ENCODE measurements at places on chromosomes 11 and 22.

- DNase-seq: peak; percentile 92
Measured at GRCh38 chr22:25701056-25701780, 40.8 kb upstream of the MYO18B start.

GRCh38 chr22:35678836-35679235 is 30.6 kb downstream of the APOL6 start:
- no peak for DNase-seq

GRCh38 chr11:115590254-115590653 is 86.0 kb upstream of the CADM1 start:
- DNase-seq: no peak

DNA sequence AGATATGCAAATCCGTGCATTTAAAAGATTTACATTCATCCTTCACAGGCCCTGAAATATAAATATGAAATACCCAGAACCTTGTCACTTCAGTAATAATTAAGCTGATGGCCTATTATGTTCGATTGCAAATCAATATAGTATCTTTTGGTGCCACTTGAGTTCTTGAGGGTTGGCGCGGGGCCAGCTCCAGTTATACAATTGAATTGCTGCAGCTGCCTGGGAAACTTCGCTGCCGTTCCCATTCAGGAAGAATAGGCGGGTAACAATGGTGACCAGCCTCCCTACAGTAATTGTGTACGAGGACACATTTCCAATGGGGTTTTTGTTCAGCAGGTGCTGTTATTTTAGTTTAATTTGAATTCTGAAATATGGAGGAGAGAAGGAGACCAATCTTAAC is 451.2 kb downstream of the INSC start:
- peak; percentile 38 for DNase-seq

GRCh38 chr11:128022007-128022368 is 565.4 kb downstream of the ETS1 start:
- no peak for DNase-seq

GRCh38 chr11:117587416-117587815 is 209.6 kb downstream of the DSCAML1 start:
- no peak for DNase-seq

GRCh38 chr11:115739146-115739545 is 234.9 kb upstream of the CADM1 start:
- no peak for DNase-seq

DNA sequence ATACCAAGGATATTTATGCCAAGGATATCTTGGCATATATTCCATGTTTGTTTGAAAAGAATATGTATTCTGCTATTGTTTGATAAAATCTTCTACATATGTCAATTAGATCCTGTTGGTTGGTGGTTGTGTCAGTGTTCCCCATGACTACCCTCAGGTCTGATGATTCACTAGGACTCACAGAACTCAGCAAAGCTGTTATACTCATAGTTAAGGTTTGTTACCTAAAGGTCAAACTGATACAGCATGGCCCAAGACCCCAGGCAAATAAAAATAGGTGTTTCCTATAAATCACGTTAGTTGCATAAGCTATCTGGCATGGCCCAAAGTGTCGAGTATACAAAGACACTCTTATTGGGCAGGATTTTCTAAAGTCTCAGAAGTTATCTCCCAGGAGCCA is 30.2 kb upstream of the B3GNT6 start:
- no peak for DNase-seq

- DNase-seq: no peak
Measured at GRCh38 chr11:95345651-95346050, 114.6 kb upstream of the SESN3 start.

DNA sequence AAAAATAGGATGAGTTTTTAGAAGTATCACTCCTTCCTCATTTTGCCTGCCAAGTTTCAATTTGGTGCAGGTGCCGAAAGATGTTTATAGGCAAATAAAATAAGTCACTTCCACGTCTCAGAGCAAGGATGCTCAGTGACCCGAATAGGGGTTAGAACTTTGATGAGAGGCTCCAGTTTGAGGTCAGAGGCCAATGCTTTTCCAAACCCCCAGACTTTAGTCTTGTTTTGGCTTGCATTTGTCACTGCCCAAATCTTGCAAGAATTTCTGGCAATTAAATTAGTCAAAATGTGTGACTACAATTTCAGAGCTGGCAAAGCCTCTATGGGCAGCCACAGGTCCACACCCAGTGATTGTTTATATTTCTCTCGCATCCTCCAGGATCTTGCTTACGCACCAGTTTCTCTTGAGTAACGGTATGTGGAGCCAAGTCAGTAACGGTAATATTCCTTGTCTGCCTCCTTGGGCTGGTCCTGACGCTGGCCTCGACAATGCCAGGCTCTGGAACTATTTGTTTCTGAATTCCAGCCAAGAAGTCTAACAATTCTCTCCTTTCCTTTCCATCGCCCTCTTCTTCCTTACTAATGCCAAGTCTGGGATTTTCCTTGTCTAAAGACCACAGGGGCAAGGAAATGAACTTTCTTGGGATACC is 9.9 kb upstream of the NUP160 start:
- DNase-seq: no peak

DNA sequence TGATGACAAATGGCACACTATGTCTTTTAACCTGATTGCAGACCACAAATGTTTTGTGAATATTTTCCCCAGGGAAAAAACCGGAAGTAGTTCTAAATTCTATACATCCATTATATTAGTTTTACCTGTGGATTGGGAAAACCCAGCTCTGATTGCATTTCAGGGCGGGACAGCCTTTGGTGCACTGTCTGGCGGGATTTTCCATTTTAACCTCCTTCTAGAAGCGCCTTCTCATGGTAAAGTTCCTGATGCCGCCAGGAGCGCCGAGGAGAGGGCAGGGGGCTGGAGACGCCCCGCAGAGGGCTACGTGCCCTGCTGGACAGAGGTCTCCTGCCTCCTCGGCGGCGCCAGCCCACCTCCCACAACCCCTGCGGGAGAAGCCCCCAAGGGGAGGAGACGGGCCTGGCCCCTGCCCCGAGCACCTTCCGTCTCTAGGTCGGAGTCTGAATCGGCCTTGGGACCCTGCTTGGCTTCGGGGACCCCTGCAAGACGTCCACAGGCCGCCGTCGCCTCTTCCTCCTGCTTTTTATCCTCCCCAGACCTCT is 1.2 kb upstream of the P2RX6 start:
- no peak for DNase-seq

- DNase-seq: no peak
Measured at GRCh38 chr11:87275176-87275575, 237.4 kb downstream of the TMEM135 start.

GRCh38 chr11:71364176-71364671 is 84.0 kb downstream of the DHCR7 start:
- peak; percentile 65 for DNase-seq

DNA sequence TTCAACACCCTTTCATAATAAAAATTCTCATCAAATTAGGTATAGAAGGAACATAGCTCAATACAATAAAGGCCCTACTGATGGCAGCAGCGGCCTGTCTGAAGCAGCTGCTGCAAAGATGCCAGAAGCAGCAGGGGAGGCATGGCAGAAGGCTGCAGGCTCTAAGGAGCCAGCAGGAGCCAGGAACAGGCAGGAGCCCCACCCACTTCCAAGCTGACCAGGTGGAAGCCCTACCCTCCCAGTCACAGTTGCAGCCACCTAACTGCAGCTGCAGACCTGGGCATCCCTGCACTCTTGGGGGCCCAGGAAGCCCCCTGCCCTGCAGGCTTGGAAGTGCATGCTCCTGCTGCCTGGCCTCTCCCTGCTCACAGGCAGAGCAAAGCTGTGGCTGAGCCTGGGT is 18.2 kb upstream of the OR6A2 start:
- no peak for DNase-seq

- no peak for DNase-seq
Measured at GRCh38 chr11:110513259-110513801, 83.6 kb downstream of the FDX1 start.

DNA sequence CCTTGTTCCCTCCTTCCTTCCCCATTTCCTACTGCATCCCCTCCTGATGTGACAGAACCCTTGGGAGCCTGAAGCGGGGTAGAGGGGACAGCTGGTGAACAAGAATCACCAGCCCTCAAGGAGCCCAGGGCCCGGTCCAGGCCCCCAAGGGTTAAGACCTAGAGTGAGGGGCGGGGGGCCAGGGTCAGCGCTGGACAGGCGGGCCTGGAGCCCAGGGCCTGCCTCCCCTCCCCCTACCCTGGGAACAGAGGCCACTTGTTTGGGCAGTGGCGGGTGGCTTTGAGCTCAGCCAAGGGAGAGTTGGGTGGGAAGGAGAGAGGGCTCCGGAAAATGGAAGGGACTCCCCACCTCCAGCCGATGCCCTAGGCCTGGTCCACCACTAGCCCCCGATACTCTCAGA is 2.1 kb downstream of the ARAP1 start:
- no peak for DNase-seq

- peak; percentile 18 for DNase-seq
Measured at GRCh38 chr11:63532799-63533475, 3.7 kb upstream of the PLAAT4 start.

GRCh38 chr11:125514336-125515101 is 18.5 kb upstream of the FEZ1 start:
- no peak for DNase-seq

DNA sequence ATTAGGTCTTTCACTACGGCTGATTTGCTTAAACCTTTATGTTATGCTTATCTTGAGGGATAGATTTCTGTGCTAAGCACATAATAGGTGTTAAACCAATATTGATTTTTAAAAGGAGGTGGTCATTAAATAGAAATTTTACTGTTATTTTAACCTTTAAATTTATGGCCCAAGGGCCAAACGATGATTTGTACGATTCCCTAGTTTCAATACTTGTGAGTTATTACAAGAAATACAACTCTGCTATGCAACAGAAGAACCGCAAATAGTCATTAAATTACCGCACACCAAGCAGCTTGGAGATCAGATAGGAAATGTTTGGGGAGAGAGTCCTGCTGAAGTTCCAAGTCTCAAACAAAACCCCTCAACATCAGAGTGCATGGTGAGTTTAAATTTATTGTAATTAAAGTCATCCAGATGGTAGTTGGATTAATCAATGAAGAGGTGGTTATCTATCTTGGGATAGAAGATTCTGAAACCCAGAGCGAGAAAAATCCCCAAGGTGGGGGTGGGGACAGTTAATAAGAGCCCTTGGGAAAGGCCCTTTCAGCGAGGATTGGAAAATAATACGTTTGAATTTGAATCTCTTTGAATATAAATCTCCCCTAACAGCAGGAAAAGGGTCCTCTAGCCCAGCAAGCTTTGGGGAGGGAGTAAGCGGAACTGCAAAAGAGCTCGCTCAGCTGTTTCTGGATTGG is 805 bp upstream of the QSER1 start:
- peak; percentile 76 for DNase-seq

GRCh38 chr11:11171285-11171684 is 181.8 kb downstream of the CSNK2A3 start:
- no peak for DNase-seq

DNA sequence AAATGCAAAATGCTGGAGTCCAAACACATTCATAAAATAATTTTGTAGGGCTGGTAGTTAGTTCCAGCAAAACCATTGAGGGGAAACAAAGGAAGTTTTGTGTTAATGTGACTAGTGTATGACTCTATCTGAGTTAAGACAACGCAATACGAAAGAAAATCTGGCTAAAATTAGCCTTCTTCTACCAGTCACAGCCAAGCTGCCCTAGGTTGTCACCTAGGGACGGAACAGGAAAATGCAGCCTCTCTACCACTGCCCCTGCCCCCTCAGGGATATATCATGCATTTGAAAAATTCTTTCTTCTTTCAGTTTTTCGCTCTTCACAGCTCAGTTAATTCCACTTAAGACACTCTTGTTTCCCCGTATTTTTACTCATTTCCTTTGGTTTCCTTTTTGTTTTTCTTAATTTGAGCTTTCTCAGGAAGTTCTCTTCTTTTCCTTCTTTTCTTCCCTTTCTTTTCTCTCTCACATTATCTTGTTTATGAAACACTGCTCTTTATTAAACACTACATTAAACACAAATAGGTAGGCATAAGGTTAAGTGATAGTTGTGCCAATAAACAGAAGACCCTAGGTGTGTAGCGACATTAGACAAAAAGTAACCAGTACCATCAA is 30.6 kb downstream of the KIRREL3 start:
- DNase-seq: peak; percentile 7

- DNase-seq: no peak
Measured at GRCh38 chr22:32686354-32686753, 115.2 kb upstream of the TIMP3 start.

- no peak for DNase-seq
Measured at GRCh38 chr11:16776711-16777612, 38.5 kb downstream of the C11orf58 start.

GRCh38 chr11:131756479-131757110 is 386.2 kb downstream of the NTM start:
- no peak for DNase-seq

DNA sequence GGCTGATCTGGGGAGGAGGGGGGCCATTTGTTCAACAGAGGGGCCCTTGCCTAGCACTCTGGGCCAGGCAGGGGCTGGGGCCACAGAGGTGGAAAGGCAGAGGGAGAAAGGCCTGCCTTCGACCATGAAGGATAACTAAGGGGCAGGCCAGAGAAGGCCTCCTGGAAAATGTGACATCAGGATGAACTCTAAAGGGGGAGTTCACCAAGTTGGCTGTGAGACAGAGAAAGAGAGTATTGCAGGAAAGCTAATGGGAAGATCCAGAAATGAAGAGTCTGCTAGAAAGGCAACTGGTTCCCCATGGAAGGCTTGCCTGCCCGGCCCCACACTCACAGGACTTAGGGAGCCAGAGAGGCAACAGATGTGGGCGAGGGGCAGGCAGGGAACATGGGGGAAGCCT is 16.3 kb downstream of the CSNK1E start:
- no peak for DNase-seq

- DNase-seq: no peak
Measured at GRCh38 chr11:2913776-2914175, 15.4 kb downstream of the PHLDA2 start.

DNA sequence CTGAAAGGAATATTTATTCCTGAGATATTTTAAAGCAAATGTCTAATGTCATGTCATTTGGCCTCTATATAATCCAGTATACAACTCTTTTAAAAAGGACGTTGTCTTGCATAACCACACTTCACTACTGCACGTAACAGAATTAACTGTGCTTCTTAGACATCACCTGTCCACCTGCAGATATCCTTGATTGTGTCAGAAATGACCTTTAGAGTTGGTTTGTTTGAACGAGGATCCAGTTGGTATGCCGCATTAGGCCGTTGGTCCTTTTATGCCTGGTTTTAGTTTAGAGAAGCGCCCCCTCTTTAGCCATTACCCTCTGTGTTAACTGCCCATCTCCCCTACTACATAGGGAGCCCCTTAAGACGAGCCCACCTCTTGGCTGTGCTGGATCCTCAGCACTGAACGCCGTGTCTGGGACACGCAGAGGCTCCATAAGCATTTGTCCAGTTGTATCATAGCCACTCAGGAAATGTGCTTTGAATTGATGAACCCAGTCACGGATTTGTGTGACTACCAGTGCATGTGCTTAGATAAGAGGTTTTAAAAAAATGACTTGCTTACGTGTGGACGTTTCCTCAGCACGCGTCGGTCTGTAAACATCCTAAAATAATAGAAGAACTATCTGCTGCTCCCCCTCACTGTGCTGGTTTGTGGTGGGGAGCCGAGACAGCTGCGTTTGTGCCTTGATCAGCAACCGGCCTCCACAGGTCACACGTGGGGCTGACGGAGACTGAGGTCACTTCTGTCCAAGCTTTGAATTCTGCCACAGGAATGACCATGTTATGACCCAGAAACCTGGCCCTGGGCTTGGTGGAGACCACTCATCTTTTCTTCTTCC is 4.0 kb downstream of the MICAL2 start:
- no peak for DNase-seq

- no peak for DNase-seq
Measured at GRCh38 chr22:45664136-45664646, 7.4 kb upstream of the ATXN10 start.

All from NCI-H524 (cell line).